Stimulated activated CD8-positive, alpha-beta memory T cell treated with anti-CD3 and anti-CD28 coated beads, Interleukin-12 subunit alpha, Interleukin-12 subunit beta, amount 100 ng/mL, for 4 hours (primary cell): ENCODE measurements at places on chromosomes 1 and 21.

DNA sequence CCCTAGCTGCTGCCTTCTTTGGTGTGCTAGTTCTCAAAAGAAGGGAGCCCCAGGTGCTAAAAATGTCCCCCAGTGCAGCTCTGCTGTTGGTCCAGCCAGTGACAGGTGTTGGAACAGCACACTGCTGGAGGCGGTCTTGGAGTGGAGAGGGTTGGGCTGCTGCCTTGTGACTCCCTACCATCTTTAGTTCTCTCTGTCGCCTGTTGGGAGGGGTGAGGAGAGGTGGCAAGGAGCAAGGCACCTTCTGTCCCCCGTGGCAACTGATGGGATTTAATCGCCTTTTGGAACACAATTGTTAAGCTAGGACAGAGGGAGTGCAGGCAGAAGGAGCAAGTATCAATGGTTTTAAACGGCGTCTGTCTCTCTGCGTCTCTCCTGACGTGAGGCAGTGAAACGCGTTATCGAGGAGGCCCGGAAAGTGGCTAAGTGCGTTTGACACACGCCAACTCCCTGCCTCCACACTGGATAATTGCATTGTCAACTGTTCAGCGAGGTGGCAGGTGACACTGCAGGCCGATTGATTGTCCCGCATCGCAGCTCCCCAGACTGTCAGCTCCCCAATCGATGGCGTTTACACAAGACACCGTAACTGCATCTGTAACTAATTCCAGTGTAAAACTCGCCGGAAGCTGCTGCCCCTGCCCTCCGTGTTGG is 34.0 kb downstream of the TMEM53 start:
- DNase-seq: no peak

- DNase-seq: no peak
Measured at GRCh38 chr1:95815511-95815910, 581.5 kb downstream of the RWDD3 start.

DNA sequence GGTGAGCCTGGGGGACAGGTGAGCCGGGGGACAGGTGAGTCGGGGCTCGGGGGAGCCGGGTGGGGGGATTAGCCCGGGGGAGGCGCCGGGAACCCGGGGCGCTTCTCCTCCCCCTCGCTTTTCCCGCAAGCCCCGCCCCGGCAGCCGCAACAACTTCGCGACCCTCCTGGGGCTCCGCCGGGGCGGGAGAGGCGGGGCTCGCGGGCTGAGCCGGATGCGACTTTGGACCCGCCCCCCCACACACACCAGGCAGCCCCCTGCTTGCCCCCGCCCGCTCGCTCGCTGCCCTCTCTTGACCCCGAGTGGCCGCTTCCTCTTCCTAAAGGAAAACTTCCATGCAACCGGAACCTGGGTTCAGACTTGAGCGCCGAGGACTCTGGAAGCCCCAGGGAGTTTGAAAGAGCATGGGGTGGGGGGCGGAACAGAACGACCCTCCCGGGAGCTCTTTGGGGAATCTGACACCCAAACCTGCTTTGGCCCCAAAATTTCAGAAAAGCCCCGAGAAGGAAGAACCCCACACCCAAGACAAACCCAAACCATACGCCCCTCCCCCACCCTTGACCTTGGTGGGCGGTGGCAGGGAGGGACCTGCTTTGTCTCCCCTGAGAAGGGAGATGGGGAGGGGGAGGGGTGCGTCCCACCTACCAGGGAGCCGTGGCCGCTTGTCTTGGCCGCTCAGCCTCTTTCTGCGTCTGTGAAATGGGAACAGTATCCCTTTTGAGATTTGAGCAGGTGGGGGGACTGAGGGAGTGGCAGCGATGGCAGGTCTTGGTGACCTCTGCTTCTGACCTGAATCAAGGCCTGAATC is 550 bp downstream of the ARHGEF16 start:
- DNase-seq: no peak

GRCh38 chr1:66339944-66340343 is 194.0 kb upstream of the SGIP1 start:
- DNase-seq: no peak

DNA sequence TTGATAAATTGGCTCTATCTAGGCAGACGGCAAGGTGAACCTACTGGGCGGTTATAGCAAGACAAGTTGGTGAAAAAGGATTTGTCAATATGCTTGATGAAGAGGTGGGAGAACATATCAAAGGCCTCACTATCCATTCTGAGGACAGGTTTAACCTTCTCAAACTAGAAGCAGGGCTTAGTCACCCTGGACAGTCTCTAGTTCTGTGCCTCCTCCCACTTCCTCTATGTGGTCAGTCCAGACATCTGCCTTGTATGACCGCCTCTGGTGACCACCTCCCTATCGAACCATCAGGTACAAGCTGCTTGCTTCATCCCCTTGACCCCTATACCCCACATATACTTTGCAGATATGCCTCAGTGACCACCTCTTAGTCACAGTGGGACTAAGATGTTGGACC is 2.3 kb upstream of the SCYL3 start:
- no peak for DNase-seq
